ENCODE measurements at places on chromosomes 4 and X.

DNA sequence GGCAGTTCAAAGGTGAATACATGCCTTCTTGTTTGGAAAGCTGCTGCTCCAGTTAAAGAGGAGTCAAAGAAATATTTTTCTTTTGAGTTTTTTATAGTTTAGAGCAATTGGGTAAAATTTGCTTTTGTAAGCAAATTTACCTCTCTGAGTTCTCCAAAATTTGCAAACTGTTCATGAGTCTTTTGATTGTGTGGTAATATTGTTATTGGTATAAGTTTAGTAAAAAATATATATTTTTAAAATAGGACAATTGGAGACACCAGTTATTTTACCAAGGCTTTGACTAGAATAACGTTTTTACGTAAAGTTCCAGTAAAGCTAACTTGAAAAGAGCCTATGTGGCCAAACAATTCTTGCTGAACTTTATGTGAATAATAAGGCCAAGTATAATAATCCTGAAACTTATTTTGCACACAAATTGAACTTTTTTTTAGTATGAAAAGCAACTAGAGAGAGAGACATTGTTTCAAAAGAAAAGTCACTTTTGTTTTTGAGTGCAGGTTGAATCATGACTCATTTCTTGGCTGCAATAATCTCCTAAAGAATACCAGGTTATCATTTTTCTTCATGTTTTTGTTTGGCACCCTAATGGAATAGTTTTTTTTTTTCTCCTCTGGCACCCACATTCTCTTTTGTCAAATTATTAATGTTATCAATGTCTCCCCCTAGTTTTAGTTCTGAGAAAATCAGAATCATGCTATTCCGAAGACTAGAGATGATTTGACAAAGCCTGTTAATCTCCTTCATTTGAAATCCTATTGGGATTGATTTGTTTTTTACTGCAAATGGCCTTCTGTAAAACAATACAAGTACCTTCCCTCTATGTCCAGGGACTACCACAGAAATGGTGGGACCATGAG, 57.1 kb downstream of the UGT2B10 start:
- no peak for DNase-seq

DNA sequence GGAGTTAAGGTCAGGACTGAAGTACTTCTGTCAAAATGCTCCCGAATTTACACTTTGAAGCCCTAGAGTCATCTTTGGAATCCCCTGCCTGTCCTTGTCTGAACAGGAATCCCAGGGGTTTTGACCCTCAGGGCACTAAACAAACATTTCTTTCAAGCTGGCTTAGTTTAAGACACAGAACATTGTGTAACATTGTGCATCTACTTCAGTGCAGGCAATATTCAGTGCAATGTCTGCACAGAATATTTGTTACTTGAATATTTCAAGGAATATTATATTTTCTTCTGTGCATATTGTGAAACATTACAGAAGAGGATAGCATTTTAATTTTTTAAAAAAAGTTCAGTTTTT, 763.4 kb downstream of the PCDH18 start:
- no peak for DNase-seq

GRCh38 chr4:40003986-40004385, 26.3 kb upstream of the PDS5A start:
- DNase-seq: no peak

- DNase-seq: no peak
Observed at GRCh38 chr4:145828802-145829485, 109.7 kb downstream of the ZNF827 start.

GRCh38 chr4:89000382-89000781, 56.6 kb downstream of the FAM13A start:
- no peak for DNase-seq

DNA sequence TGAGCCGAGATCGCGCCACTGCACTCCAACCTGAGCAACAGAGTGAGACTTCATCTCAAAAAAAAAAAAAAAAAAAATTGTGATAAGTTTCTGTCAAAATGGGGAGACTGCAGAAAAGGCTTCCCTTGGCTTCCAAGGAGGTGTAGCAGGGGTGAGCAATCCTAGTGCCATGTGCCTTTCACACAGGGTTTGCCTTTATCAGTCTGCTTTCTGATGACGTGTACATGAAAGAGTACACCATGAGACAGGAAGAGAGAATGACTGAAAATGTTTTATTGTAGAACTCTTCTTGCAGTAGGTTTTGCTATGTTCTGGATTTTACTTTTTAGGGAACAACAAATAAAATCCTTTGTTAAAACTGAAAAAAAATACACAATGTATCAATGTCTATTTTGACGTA, 23.4 kb upstream of the ZFP42 start:
- no peak for DNase-seq

DNA sequence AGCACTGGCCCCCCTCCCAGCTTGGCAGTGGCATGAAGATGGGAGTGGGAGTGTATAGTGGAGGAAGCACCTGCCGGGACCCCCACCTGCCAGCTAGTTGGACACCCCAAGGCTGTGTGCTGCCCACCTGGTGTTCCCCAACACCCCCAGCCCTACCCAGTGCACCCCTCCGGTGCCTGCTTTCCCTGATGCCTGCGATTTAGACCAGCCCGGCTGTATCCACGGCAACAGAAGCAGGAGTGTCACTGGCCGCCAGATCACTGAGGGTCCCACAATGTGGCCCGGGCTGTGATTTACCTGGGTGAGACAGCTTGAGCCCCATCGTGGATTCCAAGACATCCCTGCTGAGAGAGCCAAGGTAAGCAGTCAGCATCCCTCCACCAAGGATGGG, 533 bp downstream of the GPR173 start:
- DNase-seq: no peak

GRCh38 chrX:19593690-19594089, 78.4 kb upstream of the MAP3K15 start:
- DNase-seq: peak; percentile 3

DNA sequence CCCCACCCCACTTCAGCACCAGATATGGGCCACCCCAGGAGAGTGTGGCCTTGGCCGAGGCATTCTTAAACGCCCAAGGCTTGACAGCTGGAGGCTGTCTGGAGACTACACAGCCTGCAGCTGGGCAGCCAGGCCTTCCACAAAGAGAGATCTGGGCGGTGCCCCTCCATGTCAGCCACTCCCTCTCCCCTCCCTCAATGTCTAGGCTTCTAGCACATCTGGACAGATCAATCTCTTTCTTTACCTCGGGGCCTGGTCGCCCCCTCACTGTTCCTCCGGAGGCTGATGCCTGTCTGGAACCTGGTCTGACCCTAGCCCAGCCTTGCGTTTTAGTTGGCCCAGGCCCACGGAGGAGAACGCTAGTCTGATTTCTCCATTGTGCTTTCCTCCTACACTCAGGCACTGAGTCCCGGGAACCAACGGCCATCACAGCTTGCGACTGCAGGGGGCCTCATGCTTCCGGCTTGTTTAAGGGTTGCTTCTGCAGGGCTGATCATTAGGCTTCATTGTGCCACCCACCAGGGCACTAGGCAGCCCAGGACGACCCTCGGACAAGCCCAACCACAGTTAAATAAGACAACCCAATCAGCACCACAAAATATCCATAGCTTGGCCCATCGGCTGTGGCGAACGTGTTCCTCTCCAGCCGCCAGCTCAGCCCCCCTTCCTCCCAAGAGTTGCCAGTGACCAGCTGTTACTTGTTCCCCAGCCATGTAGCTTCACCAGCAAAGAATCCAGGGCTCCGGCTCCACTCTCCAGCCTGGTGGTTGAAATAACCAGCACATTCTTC, 200.6 kb downstream of the BCOR start:
- DNase-seq: no peak

DNA sequence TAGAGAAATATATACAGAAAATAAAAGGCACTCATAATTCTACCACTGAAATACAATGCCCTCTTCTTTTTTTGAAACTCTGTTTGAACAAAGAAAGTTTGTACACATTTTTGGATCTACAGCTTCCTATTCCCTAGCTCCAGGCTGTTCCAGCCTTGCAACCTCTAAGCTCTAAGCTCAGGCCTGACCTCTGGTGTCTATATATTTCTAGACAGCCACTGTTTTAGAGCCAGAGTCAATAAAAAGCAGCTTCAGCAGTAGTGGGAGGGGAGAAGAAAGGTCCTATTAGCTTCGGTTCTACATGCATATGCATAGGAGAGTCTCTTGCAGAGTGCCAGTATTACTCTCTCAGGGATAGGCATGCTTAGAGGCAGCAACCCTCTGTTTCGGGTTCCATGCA, 39.7 kb downstream of the CLDN2 start:
- no peak for DNase-seq

DNA sequence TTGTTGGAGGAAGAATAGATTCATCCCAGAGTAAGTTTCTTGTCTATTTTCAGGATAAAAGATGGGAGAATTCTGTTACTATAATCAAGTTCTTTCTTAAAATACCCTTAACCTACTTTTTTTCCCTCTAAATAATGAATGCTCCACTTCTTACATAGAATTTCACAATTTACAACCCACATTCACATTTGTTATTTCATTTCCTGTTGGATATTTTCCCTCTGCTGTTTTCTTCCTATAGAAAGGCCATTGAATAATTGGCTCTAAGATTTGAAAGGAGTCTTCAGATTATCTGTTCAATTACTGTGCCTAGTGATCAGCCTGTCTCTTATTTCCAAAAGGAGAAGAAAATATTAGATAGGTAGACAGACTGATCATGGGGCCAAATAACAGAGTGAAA, 79.7 kb downstream of the CPE start:
- DNase-seq: no peak

GRCh38 chr4:152328582-152328981, 207.3 kb downstream of the FBXW7 start:
- DNase-seq: no peak

DNA sequence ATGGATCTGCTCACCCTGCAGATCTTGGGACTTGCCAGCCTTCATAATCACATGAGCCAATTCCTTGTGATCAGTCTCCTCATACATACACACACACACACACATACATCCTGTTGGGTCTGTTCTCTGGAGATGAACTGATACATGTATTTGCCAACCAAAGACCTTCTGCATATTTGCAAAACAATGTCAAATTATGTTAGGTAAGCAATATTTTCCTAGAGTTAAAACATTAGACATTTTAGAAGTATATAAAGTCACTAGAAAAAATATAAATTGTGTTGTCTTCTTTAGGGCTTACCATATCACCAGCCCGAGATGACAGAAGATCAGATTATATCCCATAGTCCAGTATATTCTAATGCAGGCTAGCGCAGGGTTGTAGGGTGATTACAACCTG, 156.0 kb downstream of the DCHS2 start:
- no peak for DNase-seq

- no peak for DNase-seq
Observed at GRCh38 chr4:104591510-104591911, 96.8 kb upstream of the CXXC4 start.

GRCh38 chrX:104310090-104310489, 55.4 kb upstream of the ESX1 start:
- DNase-seq: no peak

DNA sequence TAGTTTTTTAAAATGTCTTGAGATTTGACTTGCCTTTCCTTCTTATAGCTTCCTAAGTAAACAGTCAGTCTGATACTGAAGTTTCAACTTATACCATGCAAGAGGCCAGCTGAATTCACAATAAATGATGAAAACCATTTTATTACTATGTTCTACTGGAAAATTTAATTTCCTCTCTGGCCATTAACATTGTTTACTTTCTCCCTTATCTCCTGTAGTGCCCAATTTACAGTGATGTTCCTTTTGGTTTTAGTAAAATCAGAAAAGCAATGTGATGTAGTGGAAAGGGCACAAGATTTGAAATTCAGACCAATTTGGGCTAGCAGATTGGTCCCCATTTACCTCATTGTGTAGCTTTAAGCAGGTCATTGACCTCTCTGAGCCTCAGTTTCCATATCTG, 54.2 kb downstream of the SLC9A6 start:
- no peak for DNase-seq

DNA sequence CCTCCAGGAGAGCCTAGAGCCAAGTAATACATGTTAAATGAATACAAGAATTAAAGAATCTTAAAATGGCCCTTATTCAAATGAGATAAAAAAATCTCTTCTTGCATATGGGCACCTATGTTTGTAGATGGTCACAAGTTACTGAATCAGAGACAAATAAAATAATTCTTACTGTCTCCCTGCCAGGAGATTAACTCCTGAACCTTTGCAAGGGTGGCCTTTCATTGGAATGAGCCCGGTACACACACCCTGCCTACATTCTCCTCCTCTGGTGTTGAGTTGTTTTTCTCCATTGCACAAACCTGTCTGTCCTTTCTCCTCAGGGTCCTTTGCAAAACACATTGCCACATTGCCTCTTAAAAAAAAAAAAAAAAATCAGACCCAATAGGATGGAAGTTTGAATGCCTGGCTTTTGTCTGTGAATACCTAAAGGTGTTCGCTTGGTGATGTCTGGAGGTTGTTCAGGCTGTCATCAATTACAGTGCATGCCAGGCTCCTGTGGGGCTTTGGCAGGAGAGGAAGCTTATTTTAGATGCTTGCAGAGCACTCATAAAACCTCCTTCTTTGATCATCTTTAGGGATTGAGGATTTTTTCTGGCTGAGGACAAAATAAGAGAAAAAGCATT, 8.3 kb upstream of the TMEM154 start:
- DNase-seq: no peak

- DNase-seq: no peak
Observed at GRCh38 chr4:99625369-99625768, 32.3 kb downstream of the C4orf54 start.

GRCh38 chr4:128684016-128684415, 125.5 kb upstream of the JADE1 start:
- DNase-seq: no peak

DNA sequence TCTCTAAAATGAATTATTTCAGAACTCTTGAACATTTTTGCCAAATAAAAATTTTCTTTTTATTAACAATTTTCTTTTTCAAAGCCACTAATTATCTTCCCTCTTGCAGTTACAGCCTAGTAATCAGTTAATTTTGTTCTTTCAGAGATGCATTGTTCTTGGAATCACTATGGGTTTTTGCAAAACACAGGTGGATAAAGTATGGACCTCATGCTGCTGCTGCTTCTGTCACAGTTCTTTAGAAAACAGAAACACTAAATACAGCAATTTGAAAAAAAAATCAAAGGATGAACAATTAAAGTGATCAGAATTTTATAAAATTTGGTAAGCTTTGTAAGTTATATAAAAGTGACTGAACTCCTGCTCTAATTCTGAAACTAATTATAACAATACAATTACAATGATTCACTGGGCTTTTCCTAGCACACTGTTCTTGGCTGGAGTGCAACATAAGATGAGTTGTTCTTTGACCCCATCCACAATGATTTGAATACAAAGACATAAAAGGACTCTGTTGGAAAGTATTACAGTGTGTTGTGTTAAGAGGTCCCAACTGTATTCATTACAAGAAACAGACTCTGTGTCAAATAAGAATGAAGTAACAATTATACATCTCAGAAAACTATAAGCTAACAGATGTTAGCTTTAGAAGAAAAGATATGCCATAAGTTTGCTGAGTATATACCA, 59.4 kb upstream of the GK2 start:
- DNase-seq: no peak

DNA sequence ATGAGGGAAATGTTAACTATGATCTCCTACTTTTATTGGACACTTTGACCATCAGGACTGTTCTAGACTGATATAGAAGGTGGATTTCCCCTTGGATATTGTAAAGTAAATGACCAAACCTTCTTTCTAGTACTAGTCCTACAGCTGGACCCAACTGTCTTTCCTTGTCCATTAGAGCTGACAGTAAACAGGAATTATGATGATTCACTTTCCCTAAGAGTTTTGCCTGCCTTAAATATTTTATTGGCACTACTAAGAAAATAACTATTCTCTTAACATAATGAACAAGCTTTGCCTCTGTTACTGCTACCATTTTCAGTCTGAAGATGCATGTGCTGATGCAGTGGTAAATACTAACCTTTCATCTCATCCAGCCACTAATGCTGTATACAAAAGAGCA, 915.4 kb downstream of the CENPC start:
- DNase-seq: no peak
